ENCODE measurements at places on chromosomes 2 and 18. TPM values are rescaled to one million over a fixed set of nuclear protein-coding genes. Genes with fewer than 3 reads are reported as not detected.

The CFC1 gene
- total RNA-seq = not detected

The ATP8B1 gene
- 9.8 TPM for total RNA-seq

The THUMPD2 gene
- total RNA-seq = 14.6 TPM

The MROH2A gene
- total RNA-seq = 0.28 TPM

The TMEM247 gene
- total RNA-seq = not detected

The WNT10A gene
- not detected for total RNA-seq

The FSIP2 gene
- not detected for total RNA-seq

The PASK gene
- total RNA-seq = 6.3 TPM

The RAB3GAP1 gene
- 33.7 TPM for total RNA-seq

The COL4A3 gene
- 1.1 TPM for total RNA-seq

All from A549 treated with RU486 at 1 μM for 4 hours (cell line).